ENCODE measurements at places on chromosomes 5 and 9.
A peak's percentile ranks its signal among the peaks of the same experiment; 100 is the strongest.

DNA sequence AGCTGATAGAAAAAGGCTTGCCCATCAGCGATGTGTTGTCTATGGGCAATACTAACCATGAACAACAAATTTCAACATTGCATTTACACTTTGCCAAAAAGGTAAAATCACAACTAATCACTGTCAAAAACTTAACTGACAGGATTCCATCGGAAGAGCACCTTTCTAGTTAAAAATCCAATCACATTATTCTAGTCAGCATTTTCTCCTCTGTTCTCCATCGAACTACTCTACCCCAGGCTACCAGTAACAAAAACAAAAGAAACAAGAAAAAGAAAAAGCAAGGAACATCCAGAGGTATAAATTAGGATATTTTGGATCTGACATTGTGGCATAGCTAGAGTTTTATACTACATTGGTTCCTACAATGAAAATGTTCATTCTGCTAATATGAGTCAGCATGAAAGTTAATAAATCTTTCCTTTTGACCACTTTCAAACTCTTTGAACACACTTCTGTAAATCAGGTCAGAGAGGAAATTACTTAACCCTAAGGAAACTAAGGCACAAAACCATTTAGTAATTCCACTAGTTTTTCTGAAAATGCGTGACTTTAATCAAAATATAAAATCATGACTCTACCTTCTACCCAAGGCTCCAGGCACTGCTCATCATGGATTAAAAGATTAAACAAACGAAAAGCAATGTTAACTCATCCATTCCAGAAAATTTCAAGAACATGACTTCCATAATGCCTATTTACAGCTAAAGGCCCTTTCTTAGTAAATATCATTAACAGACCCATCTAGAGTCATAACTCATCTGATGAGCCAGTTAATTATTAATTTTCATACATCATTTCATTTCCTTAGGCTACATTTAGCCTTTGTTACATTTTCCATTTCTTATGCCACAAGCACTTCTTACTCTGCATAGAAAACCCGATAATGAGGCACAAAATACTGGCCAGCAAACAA is 10.2 kb downstream of the GLIS3 start:
- no peak for DNase-seq

DNA sequence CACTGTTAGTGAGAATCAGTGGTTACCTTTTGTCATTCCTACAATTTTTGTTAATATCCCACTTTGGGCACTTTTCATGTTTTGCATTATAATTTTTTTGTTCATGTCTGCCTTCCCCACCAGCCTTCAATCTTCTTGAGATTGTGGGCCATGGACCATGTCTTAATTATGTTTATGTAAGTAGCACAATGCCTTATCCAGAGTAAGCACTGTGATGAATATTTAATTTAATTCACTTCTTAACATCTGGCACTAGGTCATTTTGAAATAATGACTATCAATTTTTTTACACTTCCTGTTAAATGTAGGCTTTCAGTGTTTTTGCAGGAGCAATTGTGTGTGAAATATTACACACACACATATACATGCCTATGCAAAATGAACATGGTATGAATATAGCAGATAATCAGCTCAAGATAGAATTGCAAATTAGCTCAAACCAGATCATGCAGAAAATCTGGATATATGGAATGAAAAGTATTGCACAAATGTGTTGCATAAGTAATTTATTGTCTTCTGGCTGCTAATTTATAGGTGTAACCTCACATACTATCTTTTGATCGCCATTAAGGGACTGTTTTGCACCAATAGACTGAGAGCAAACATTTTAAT is 5.3 kb upstream of the SHOC1 start:
- no peak for DNase-seq

DNA sequence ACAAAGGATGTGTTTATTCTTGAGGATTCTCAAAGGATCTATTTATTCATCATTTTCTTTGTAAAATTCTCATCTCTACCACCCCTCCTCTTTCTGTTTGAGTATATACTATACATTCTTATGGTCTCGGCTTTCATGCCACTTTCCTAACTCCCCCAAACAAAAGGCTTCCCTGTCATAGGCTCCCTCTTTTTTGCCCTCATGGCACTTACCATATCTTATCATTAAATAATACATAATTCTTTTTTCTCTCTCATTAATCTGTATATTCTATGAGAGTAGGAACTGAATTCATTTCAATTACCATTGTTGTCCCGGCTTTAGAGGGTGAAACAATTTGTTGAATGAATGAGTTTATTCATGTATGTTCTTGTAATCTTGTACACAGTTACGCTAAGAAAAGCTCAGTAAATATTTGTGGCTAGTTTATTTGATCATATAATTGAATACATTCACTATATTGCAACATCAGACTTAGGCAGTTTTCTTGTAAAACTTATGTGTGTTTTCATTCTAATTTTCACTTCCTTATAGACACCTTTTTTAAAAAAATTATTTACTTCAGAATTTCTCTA is 254.6 kb downstream of the EDIL3 start:
- no peak for DNase-seq

- no peak for DNase-seq
Observed at GRCh38 chr9:131658377-131659129, 81.3 kb downstream of the RAPGEF1 start.

GRCh38 chr5:112063191-112063590 is 306.2 kb upstream of the NREP start:
- no peak for DNase-seq

GRCh38 chr5:154118385-154118784 is 72.1 kb upstream of the GALNT10 start:
- no peak for DNase-seq

- DNase-seq = no peak
Observed at GRCh38 chr9:38054653-38055052, 14.4 kb downstream of the SHB start.

DNA sequence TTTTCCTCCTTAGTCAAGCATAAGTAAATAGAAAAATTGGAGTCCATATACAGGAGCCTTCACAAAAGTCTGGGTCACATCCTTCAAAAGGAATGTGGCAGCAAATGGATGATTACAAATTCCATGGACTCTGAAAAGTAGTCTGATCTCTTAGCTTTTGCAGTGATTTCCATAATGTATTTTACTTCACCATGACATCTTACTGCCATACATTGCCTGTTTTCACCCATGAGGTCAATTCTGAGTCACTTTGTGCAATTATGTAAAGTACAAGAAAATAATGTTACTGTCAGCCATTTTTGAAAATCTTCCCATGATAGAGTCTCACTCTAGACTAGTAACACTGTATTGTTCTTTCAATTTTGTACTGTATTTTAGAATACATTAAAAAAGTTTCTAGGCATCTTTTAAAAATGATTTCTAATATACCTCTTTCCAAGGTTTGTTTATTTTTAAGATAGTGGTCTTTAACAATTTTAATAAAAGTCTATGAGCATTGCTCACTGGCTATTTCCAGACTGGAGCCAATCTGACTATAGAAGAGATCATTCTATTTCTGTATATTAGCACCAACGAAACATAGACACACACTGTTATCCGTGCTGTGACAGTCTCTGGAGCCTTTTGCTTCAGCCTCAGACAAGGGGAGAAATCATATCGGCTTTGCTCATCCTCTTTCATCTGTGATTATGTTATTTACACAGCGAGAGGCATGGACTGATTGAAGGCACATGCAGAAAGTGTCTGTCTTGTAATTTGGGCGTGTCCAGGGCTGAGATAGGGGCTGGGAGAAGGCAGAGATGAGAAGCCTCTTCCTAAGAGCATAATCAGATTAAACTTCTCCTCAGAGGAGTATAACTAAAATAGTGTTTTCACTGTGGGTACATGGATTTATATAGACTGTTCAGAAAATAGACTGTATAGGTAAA is 22.9 kb upstream of the ACTBL2 start:
- DNase-seq = no peak

- no peak for DNase-seq
Observed at GRCh38 chr9:133647148-133647547, 11.0 kb downstream of the DBH start.

DNA sequence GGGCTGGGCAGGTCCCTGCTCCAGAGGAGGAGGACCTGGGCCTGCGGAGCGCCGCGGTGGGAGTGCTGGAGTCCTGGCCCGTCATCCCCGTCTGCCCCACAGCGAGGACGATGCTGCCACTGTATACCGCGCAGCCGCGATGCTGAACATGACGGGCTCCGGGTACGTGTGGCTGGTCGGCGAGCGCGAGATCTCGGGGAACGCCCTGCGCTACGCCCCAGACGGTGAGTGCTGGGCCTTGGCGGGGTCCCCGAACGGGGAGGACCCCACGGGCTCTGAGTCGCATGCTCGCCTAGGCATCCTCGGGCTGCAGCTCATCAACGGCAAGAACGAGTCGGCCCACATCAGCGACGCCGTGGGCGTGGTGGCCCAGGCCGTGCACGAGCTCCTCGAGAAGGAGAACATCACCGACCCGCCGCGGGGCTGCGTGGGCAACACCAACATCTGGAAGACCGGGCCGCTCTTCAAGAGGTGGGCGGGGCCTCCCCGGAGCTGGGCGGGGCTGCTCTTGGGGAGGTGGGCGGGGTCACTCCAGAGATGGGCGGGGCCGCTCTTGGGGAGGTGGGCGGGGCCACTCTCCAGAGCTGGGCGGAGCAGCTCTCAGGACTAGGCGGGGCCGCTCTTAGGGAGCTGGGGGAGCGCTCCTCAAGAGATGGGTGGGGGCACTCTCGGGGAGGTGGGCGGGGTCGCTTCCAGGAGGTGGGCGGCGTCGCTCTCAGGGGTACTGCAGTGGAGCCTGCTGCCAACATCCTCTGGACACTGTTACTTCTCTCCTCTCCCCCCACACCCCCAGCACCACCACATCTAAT is 13.1 kb downstream of the LRRC26 start:
- DNase-seq = peak; percentile 65

- no peak for DNase-seq
Observed at GRCh38 chr9:131467214-131467935, 35.3 kb upstream of the POMT1 start.

DNA sequence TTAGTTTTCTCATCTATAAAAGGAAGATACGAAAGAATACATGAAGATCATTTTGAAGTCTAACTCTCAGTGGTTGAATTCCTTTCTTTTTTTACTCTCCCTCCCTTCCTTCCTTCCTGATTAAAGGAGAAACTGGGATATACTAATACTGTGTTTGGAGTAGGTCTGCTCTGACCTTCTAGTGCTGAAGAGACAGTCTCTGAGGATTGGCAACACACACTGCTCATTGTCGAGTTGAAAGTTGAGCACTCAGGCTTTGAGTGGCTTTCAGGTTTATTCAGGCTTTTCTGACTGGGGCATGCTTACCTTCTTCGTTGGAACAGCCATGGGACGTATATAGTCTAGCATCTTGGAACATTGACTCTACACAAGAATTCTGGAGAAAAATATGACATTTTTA is 86.9 kb upstream of the RPS23 start:
- DNase-seq = no peak

GRCh38 chr5:116646611-116647289 is 72.1 kb upstream of the SEMA6A start:
- DNase-seq = no peak

DNA sequence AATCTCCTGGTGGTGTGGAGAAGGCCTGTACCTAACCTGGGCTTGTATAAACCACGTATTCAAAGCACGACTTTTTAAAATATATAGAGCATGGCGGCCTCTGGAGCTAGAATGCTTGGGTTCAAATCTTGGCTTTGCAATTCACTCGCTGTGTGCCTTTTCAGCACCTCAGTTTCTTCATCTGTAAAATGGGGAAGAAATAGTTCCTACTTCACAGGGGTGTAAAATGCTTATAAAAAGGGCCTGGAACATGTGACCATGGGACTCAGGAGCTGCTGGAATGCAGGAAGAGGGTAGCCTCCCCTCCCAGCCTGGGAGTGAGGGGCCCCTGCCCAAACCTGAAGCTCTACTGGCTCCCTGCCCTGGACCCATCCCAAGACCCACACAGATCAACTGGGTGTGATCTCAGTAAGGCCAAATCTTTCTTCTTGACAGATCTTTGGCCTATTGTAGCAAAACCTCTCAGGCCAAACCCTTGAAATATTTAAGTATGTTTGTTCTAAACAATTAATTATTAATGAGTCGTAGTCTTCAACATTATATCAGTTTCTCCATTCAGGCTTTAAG is 269.0 kb downstream of the ZSWIM6 start:
- no peak for DNase-seq

GRCh38 chr5:149546974-149547373 is 4.3 kb downstream of the CSNK1A1 start:
- DNase-seq = no peak

- peak; percentile 51 for DNase-seq
Observed at GRCh38 chr5:83927140-83927733, 206.6 kb upstream of the HAPLN1 start.

GRCh38 chr5:154084062-154084639 is 45.4 kb downstream of the MFAP3 start:
- DNase-seq = no peak

Data from lower lobe of right lung (tissue), 2 donors.